CD4-positive, alpha-beta T cell treated with Interleukin-6 at 100 ng/mL for 8 hours (primary cell): ENCODE measurements at places on chromosomes 1 and 21.

DNA sequence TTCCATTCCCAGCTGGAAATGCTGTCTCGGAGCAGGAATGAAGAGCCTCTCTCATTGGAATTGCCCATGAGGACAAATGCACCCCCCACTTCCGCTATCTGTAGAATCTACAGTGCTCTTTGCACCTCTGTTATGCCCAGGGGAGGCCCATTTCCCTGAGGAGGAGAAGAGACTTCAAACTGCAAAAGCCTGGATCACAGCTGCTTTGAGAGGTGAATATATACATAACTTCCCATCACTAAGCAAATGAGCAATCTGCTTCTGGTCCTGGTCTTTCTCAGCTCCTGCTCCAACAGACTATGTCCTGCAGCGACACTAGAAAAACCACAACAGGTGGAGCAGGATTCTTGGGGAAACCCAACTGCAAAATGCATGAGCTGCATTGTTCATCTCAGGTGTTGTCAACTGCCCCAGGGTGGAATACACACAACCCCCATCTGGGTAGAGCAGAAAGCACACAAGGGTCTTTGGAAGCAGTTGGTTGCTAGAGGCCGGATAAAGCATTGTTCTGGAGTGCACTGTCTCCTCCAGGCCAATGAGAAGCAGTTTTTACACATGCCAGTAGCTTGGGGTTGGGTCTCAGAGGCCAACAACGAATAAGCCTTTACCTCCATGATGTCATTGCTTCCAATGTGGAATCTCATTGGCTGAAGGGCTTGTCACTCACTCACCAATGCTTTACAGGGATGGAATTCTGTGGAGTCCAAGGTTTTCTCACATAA is 67.7 kb upstream of the RAB4A start:
- DNase-seq = no peak

DNA sequence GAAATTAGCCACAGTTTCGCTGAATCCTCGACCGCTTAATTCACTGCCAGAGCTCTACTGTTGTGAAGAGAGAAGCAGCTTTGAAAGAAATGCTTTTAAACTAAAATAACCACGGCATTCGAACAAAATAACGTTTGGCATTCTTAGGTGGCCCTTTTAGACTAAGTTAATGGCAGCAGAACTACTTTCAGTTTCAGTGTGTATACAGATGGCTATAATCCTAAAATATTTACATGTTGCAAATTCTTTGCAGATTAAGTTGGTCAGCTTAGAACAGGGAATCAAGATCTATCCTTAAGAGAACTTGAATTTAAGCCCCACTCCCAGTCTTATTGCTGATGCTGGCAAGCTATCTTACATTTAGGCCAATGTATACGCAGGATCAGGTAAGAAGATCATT is 62.7 kb downstream of the ADSS2 start:
- DNase-seq = no peak

DNA sequence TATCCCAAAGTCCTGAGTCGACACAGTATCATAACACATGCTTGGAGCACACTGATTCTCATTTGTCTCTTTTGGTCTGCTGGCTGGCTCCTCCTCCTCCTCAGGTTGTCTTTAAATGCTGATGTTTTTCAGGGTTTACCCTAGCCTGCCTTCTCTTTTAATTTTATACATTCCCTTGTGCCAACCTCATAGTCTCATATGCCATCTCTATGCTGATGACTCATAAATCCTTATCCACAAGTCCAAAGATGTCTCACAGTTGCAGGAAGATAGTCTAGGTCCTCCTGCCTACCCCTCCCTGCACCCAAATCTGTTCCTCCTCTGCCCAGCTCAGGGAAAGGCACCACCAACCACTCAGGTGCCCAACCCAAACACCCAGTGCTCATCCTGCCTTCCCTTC is 108.3 kb downstream of the SIPA1L2 start:
- no peak for DNase-seq

- no peak for DNase-seq
Observed at GRCh38 chr1:169012416-169012815, 94.1 kb upstream of the ATP1B1 start.

DNA sequence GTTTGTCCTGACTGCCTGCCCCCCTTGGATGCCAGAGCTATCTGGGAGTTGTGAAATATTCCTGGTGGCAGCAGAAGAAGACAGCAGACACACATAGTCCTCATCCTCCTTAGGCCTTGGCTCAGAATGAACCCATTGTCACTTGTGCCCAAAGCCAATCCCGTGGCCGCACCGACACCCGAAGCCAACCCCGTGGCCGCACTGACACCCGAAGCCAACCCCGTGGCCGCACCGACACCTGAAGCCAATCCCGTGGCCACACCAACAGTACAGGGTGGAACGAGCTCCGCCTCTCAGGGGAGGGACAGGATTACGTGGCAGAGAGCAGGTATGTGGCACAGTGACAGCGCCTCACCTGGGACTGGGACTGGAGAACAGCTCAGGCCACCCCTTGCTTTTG is 186.7 kb downstream of the PRDM16 start:
- no peak for DNase-seq

DNA sequence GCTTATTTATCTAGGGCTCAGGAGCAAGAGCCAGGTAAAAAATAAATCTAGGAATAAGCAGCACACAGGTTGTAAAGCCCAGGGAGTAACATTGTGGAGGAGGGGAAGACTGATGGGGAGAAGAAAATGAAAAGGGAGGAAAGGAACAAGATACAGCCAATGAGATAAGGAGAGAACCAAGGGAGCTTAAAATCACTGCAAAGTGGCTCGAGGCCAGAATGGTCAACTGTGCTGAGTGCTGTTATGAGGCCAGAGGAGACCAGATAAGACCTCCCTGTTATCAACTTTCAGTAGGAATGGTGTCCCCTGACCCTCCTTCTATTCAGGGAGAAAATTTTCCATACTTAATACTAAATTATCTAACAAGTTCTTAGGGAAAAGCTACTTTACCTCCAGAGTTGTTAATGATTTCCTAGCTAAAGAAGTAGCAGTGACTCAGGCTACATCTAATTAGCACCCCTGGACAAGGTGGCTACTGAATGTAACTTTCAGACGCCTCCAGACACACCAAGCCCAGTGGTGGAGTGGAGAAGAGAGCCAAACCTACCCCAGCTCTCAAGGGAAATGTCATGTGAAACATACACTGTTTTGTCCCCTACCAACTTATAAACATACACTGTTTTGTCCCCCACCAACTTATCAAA is 25.5 kb downstream of the ENAH start:
- no peak for DNase-seq

DNA sequence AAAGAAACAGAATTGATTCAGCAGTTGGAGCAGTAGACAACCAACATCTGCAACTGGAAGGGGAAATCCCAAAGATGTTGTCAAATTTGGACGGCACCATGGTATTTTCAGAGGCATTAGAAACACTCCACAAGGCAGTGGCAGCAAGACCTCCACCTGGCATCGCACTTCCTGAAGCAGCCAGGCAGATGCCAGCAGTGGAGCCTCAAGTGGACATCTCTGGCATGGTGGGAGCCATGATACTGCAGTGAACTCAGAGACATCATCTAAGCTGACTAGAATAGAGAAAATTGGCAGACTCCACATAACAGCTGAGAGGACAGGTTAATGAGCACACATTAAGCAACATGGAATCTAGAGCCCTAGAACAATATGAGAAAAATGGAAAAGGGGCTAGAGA is 33.9 kb upstream of the RGS8 start:
- no peak for DNase-seq

DNA sequence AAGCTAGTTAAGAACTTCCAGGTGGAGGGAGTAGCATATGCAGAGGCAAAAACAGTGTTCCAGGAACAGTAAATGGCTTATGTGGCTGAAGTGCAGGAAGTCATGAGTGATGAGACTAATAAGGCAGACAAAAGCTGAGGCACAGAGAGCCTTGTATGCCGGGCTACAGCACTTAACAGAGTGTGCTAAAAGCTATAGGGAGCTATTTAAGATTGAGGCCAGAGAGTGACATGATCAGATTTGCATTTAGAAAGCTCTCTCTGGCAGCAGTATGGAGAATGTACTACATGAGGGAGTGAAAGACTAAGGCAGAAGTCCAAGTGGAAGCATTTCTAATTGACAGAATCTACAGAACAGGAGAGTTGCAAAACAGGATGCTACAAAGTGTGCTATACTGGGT is 38.6 kb downstream of the WASF2 start:
- no peak for DNase-seq

DNA sequence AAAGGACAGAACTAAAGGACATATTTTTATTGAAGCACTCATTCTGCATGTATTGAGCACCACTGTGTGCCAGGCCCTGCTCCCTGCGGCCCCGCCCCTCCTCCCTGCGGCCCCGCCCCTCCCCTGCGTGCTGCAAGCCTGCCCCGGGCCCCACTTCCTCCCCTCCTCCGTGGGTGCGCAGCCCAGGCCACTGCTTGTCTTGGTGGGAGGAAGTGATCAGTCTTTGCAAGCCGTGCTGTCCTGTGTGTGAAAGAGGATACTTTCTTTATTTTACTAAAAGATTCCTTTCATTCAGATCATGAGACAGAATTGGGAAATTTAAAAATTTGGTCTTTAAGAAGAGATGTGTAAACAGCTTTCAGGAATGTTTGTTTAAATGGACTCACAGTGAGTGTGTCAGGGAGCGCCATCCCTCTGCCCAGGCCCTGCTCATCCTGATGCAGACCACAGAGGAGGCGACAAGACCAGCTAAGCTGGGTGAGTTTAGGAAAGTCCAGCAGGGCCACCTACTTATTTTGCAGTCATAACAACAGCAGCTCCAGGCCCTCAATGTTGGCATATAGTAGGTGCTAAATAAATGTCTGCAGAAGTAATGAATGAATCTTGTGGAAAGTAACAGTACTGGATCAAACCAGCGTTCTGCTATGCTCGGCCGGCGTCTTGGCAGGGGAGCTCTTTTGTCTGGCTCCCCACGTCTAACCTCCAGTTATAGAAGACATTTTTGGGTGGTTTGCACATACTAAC is 88.3 kb upstream of the SELENON start:
- peak; percentile 71 for DNase-seq

DNA sequence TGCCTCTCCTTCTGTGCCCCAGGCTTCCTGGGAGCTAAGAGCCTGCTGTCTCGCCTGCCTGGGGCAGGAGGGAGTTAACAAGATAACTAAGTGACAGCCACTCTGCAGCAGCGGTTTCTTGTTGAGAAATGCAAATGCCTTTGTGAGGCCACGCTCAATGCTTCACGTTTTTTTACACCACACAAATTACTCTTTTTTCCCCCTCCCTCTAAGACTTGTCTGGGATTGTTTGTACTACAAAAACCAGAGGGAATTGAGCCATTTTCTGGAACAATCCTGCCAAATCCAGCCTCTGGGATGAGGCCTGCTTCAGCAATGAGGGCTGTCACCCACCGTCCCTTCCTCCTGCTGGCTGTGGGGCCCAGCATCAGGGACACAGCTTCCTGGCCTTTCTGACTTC is 119.6 kb downstream of the ACTL8 start:
- no peak for DNase-seq

DNA sequence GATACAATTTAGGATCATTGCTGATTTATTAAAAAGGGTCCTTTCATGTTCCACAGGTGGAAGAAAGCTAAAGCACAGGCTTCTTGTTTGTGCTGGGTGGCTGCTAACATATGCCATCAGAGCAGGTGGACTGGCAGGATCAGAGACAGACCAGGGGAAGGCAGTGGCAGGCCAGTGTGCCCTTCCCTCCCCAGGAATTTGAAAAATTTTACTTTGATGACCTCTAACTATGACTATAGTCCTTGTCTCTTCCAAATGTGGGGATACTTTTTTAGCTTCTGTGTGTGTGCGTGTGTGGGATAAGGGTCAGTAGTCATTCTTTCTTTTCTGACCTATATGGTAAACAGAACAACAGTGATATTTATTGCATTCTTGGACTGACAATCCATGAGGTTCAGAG is 49.9 kb downstream of the LHX9 start:
- no peak for DNase-seq

DNA sequence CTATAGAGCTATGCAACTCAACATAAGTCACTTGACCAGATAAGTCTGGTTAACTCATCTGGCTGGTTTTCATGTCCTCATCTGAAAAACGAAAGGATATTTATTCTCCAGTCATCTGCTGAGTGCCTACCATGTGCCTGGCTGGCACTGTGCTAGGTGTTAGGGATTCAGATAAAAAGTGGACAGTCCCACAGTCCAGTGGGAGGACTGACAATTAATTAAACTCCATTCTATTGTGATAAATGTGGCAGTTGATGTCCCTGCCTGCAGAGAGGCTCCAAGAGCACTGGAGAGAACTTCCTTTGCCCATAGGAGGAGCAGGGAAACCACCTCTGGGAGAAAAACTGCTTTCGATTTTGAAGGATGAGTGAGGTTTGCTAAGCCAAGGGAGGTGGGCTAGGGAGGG is 5.4 kb downstream of the NUAK2 start:
- DNase-seq = no peak

- no peak for DNase-seq
Observed at GRCh38 chr1:100506217-100506616, 31.7 kb upstream of the GPR88 start.

DNA sequence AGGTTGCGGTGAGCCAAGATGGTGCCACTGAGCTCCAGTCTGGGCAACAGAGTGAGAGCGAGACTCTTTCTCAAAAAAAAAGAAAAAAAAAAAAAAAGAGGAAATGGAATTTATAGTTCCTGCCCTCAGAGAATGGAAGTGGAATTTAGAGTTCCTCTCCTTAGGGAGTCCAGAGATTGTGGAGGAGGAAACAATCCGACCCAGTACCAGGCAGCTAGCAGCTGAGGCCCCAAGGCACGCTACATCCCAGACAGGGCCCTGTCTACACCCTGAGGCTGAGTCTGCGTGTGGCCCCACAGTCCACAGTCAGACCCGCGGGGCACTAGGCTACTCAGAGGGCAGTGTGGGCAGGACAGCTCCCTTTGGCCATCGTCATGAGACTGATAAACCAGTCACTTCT is 1.9 kb upstream of the MFN2 start:
- no peak for DNase-seq

GRCh38 chr1:56229186-56229585 is 350.2 kb downstream of the PLPP3 start:
- no peak for DNase-seq

DNA sequence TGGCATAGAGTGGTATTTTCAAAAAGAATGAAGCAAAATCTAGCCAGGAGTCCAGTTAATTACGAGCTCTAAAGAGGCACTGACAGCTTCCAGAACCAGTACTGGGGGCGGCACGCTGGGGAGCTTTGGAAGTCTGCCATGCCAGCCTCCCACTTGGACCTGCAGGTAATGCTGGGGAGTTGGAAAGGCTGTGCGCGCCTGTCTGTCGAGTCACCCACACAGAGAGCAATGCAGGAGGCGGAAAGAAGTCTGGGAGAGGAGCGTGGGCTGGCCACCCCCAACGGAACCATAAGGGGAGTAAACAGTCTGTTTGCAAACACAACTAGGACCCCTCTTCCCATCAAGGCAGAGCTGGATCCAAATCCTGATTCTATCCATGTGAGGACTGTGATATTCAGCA is 84.5 kb downstream of the BEND5 start:
- no peak for DNase-seq
